ENCODE measurements at places on chromosomes 6 and 20.

DNA sequence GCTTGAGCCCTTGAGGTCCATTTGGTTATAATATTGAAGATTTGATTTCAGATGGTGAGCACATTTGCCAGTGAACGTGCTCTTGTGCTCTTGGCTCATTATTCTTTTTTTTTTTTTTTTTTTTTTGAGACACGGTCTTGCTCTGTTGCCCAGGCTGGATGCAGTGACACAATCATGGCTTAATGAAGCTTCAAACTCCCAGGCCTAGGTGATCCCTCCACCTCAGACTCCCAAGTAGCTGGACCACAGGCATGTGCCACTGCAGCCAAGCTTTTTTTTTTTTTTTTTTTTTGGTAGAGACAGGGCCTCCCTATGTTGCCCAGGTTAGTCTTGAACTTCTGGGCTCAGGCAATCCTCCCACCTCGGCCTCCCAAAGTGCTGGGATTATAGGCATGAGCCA lies 176.2 kb downstream of the KLHL32 start:
- DNase-seq, result no peak

- no peak for DNase-seq
Observed at GRCh38 chr6:87473419-87473903, 687 bp downstream of the SLC35A1 start.

GRCh38 chr6:13383328-13384163 lies 55.2 kb upstream of the TBC1D7 start:
- no peak for DNase-seq

DNA sequence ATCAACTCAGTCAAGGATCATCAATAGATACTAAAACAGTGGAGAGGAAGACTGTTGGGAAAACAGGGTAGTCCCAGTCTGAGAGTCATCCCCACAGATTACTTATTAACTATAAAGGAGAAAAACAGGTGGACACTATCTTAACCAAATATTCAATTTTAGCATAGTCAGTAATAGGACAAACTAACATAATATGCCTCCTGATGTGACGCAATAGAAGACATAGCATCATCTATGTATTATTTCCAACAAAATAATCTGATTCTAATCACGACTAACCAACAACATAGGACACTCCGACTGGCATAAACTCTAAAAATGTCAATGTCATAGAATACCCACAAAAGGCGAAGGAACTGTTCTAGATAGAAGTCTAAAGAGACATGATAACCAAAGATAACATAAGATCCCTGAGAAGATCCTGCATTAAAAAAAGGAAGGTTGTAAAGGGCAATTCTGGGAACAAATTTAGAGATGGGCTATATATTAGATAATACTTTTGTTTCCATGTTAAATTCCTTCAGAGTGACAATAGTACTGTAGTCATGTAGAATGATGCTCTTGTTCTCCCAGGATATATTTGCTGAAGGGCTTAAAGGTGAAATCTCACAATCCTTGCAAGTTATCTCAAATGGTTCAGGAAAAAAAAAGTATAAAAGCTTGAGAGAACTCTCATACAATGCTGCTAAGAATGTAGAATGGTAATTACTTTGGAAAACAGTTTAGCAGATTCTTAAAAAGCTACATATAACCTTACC lies 28.9 kb downstream of the ILRUN start:
- no peak for DNase-seq

- DNase-seq, result no peak
Observed at GRCh38 chr6:84466511-84466910, 239.1 kb upstream of the CEP162 start.

DNA sequence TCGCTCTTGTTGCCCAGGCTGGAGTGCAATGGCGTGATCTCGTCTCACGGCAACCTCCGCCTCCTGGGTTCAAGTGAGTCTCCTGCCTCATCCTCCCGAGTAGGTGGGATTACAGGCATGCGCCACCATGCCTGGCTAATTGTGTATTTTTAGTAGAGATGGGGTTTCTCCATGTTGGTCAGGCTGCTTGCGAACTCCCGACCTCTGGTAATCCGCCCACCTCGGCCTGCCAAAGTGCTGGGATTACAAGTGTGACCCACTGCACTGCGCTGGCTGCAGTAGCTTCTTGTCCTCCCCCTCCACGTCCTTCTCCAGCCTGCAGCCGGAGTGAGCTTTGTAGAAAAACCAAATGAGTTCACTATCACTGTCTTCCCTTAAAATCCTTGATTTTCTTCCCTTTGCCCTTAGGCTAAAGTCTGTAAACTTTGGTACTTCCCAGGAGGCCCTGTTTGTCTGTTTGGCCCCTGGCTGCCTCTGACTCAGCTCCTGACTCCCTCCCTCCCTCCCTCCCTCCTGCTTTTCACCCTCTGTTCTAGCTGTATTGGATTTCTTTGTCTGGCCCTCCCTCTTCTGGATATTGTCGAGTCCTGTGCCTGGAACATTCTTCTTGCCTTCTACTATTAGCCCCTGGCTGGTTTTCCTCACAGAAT lies 12.9 kb downstream of the PARD6B start:
- DNase-seq, result no peak

DNA sequence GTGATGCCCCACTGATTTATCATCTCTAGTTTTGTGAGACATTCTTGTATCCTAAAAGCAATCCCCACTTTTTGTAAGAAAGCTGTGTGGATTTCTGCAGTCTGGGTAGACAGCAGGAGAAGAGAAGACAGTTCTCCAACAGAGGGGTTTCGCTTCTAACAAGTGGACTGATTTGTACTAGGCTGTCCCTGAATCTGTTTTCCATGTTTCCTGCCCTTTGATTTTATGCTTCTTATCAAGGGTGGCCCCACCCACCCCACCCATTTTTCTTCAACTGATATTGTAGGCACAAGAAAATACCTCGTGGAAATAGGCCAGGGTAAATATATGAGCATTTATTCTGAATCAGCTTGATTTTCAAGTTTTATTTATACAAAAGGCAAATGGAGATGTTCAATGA lies 25.7 kb upstream of the JAG1 start:
- no peak for DNase-seq

- DNase-seq, result no peak
Observed at GRCh38 chr6:117401799-117402198, 23.9 kb downstream of the ROS1 start.

DNA sequence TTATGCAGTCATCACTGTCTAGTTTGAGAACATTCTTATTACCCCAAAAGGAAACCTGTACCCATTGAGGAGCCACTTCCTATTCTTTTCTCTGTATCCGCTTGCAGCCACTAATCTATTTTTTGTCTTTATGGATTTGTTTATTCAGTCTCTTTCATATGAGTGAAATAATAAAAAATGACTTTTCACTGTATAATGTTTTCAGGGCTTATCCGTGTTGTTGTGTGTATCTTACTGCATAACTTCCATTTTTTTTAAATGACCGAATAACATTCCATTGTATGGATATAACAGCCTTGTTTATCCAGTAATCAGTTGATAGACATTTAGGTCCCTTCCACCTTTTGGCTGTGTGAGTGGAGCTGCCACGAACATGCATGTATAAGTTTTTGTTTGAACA lies 86.6 kb downstream of the ZFAND3 start:
- no peak for DNase-seq

DNA sequence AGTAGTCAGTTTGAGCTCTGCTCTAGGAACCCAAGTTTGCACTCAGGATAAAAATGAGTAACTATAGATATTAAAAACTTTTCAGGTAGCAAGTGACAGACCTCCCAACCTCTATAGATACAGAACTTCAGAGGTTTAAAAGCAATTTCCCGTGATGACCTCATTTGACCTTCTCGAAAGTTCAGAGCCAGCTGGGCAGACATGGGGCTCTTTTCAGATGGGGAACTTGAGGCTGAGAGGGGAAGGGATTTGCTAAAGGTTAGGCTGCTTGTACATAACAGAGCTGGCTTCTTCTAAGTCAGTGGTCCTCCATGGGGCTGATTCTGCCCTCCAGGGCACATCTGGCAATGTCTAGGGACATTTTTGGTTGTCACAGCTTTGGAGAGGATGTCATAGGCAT lies 58.8 kb upstream of the ZNF831 start:
- DNase-seq, result no peak

- no peak for DNase-seq
Observed at GRCh38 chr6:8889514-8889913, 454.2 kb upstream of the SLC35B3 start.

DNA sequence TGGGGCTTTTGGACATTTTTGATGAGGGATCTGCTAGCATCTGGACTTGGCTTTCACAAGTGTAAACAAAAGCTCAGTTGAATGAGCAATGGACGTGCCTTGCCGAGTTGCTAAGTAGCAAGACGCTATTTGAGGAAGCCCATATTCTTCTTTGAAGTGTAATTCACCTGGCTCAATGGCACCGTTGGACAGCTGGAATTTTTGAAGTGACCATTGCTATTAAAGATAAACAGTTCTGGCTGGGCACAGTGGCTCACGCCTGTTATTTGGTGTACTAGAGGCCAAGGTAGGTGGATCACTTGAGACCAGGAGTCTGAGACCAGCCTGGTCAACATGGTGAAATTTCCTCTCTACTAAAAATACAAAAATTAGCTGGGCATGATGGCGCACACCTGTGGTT lies 88.8 kb upstream of the SOX4 start:
- DNase-seq, result no peak

GRCh38 chr6:113980937-113981554 lies 10.1 kb upstream of the HDAC2 start:
- no peak for DNase-seq

DNA sequence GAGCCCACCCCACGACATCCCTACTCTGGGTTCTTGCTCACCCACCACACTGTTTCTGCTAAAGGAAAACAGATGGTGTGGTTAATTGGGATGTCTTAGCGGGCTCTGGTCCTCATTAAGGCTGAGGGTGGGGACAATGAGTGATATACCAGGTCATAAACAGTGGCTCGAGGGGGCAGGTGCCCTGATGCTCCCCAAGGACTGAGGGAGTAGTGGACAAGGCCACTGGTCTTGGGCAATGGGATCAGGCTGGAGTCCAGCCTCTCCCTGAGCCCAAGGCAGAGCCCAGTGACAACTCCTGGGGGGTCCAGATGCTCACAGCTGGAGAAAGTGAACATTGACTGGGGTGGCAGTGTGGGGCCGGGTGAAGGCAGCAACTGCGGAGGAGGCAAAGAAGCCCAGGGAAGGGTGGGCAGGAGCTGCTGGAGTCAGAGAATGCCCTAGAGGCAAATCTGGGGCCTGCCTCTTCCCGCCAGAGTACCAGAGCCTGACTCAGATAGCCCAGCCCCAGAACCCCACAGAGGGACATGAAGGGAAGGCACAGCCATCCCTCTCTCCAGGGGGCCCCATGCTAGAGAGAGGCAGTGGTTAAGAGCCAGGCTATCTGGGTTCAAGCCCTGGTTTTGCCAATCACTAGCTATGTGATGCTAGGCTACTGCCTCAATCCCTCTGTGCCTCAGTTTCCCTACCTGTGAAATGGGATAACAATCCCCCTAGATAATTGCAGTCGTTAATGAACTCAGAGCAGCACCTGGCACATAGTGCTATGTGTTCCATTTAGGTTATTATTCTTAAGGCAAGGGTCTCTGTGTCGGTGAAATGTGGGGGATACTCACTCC lies 72.3 kb downstream of the MRPL14 start:
- no peak for DNase-seq

- DNase-seq, result no peak
Observed at GRCh38 chr6:35082733-35083403, 58.3 kb downstream of the TCP11 start.

GRCh38 chr6:53647462-53648094 lies 18.0 kb downstream of the KLHL31 start:
- DNase-seq, result no peak

GRCh38 chr6:122068291-122068769 lies 331.1 kb upstream of the HSF2 start:
- no peak for DNase-seq

GRCh38 chr6:124825564-124825963 lies 136.7 kb upstream of the RNF217 start:
- DNase-seq, result no peak

GRCh38 chr6:157665180-157665579 lies 157.9 kb upstream of the SNX9 start:
- DNase-seq, result no peak

DNA sequence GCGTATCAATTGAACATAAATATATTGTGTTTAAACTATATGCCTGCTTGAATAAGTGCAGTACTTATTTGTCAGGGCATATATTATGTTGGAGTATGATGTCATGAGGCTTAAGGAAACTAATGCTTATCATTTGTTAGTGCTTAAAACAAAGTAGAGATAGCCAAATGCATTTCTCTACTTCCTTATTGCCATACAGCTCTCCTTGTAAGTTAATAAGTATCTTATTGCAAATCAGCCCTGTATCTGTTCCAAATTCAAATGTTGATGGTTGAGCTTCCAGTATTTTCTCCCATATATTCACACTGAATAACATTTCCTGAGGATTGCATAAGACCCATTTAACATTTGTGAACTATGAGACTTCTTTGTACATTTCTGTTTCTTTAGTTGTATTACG lies 57.8 kb downstream of the CARMIL1 start:
- DNase-seq, result no peak

DNA sequence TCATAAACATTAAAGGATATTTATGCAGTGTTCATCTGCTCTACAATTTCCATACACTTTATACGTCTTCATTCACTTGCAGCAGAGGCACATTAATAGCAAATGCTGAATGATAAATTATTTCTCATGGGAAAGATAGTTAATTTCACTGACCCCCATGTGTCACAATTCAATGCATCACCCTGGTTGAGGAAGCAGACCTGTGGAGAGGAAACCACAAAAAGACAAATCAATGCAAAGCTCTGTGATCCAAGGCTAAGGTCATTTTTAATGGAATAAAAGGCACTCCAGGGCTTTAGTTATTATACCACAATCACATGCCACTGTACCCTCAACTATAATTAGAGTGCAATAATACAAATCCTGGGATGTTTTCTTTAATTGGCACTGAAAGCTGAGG lies 40.3 kb upstream of the TENT5A start:
- no peak for DNase-seq

DNA sequence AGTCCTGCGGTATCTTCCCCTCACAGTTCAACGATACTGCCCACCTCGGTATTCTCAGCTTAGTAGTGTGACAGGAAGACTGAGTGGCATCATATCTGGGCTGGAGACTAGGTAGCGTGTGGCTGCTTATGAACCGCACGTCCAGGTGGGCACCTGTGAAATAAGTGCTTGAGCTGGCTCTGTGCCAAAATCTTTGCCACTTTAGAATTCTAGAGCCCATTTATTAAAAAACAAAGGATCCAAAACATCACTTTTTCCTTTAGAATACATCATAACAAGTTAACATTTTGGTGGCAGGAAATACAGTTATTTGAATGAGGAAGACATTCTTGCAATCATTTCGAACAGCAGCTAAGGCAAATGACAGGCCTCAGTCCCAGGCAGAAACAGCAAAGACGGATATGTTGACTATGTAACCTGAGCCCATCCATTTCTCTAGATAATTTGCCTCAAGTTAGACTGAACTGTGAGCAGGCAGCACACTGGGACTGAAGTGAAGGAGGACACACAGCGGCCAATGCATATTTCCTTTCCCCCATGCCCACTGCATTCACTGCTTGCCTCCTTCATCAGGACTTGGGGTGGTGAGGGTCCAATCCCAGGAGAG lies 136.6 kb downstream of the GMDS start:
- peak; percentile 53 for DNase-seq

GRCh38 chr6:77466451-77467437 lies 3.5 kb upstream of the HTR1B start:
- no peak for DNase-seq

Data from NCI-H187 (cell line).